ENCODE measurements at places on chromosomes 3 and 15.

GRCh38 chr3:47664519-47664918, 85.9 kb upstream of the CSPG5 start:
- DNase-seq = no peak

GRCh38 chr15:31489801-31490646, 163.4 kb downstream of the KLF13 start:
- DNase-seq = peak; percentile 59

GRCh38 chr3:16802389-16802788, 82.4 kb upstream of the PLCL2 start:
- no peak for DNase-seq

DNA sequence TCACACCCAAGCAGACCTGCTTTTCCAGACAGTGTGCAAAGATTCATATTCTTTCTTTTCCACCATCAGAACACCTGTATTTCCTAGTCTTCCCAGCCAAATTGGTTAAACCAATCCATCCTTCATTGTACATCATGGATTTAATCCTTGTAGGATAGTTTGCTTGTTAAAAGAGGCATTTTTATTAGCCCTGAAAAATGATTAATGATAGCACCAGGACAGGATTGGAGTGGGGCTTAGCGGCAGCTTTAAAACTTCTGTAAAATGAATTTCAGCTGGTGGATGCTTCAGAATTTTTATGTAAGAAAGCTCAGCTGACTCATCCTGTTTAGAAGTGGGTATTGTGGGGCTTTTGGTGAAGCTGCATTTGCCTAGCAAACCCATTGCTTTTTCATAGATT, 36.1 kb upstream of the ARHGEF26 start:
- no peak for DNase-seq

DNA sequence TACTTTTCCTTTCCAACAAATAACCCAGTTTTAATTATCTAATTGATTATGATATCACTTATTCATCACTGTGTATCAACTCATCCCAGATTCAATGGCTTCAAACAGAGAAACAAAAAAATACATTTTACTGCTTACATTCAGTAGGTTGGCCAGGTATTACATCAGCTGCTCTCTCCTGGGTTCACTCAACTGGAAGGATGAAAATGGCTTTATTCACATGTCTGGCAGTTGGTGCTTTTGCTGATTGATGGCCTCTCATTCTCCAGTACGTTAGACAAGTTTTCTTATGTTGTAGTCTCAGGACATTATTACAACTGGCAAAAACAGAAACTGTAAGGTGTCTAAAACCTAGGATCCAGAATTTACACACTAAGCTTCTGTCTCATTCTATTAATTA, 811.0 kb upstream of the ALCAM start:
- peak; percentile 23 for DNase-seq

Measured in NCI-H774 (cell line).